AG09309 (cell line): ENCODE measurements at places on chromosomes 5 and 9.

DNA sequence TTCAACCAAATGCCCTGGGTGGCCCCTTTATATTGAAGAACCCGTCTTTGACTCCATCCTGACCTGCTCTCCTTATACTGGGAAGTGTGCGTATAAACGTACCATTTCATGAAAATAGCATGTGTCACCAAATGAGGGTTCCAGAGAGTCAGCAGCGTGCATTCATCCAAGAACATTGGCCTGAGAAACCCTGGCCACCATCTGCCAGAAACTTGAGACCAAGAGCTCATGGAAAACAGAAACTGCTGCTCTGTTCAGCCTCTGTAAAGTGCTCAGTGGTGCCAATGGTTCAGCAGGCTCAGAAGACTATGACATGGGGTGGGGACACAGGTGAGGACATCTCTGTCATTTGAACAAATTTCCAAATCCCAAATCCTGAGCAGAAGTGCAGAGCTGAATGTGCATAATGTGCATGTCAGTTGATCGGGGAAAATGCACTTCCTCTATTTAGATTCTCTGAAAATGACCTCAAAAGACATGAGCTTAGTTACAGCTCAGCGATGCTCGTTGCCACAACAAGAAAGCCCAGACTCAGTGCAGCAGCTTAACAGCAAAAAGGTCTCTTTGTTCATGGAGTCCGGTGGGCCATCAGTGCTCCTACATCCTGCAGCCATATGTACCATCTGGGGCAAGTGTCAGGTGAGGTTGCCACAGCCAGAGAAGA lies 176.1 kb downstream of the ATPSCKMT start:
- DNase-seq, result no peak

DNA sequence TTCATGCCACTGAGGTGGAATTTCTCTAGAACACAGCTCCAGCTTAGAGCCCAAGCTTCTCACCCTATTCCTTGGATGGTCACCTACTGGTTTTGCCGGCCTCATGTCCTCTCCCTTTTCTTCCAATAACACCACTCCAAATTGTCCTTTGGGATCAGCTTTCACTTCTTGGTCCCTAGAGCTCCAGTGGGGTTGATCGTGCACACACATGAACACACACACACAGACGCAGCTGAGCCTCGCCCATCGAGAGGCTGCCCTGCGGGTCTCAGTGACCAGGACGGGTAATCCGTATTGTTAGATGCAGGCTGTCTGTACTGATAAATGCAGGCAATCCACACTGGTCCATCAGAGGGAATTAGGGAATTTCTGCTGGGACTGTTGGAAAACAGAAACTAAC lies 6.9 kb downstream of the COL23A1 start:
- DNase-seq, result no peak

DNA sequence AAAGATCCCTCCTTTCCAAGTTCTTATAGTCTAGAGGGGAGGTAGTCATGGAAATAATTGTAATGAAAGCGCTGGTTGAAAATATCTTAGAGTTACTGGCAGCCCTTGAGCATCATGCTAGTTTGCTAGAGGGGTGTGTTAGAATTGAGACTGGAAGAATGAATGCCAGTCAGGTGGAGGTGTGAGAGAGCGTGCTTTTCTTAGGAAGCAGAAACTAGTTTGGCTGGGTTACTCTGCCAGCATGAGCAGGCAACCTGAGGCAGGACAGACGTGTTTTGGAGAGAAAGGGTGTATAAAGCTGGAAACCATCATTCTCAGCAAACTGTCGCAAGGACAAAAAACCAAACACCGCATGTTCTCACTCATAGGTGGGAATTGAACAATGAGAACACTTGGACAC lies 43.6 kb upstream of the DHFR start:
- no peak for DNase-seq

- DNase-seq, result no peak
Observed at GRCh38 chr5:54673523-54674225, 156.1 kb downstream of the SNX18 start.

- DNase-seq, result no peak
Observed at GRCh38 chr5:13865312-13865711, 79.2 kb downstream of the DNAH5 start.

DNA sequence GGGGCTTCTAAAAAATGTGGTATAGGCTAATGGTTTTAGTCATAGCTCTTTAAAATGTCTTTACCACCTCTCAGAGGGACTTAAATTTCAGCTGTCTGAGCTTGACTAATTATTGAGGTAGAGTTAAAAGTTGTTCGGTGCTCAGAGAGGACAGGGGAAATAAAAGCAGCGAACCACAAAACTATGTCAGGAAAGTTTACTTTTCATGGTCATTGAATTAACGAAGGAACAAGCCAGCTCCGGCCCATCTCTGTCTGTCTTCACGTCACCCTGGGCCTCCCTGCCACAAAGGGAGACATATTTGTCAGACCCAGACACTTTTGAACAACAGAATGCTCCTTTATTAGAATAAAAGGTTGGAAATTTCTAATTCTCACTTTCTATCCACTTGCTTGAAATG lies 98.8 kb upstream of the EFNA5 start:
- DNase-seq, result no peak

DNA sequence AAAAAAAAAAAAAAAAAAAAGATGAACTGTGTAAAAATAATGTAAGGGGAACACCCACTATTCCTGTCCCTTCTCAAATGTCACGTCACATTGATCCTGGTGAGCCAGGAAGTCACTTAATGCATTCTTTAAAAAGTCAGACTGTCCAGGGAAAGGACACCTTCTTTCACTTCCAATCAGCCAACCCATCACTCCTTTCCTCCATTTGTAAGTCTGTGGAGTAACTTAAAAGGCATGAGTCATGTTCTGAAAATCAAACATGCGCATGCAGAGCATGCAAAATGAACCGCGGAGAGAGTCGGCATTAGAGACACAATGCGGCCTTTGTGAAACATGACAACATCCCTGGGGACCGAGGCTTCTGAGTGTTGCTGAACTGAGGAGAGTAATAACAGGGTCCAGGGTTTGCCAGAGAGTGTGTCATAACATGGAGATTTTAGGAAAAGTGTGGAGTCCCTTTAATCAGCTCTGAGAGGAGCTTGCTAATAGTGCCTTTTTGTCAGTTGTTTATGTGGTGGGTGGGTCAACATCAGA lies 77.6 kb upstream of the SEMA6A start:
- DNase-seq, result no peak

GRCh38 chr9:88819476-88819875 lies 171.8 kb upstream of the S1PR3 start:
- no peak for DNase-seq

- no peak for DNase-seq
Observed at GRCh38 chr5:86971034-86971571, 296.6 kb upstream of the RASA1 start.

DNA sequence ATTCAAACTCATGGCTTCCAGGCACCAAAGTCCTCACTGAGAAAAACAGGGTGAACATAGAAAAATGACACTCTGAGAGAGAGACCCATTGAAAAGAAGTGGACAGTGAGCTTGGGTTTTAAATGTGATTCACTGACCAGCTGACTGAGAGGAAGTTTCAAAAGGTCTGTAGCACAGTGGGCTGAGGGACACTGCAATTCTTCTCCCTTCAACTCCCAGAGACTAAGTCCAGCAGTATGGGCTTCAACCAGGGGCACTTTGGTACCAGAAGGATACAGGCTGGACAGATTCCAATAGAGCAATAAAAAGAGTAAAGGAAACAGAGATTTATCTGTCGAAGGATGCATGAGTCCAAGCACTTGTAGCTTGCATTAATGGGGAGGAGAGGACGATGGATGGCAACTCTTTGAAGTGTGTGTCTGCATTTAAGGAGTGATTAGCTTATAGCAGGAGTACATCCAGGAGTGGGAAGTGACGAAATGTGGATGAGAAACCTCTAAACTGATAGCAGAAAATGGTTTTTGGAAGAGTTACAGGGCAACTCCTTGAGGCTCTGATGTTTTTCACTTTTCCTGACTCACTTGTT lies 117.0 kb upstream of the ANKRD55 start:
- no peak for DNase-seq

GRCh38 chr5:90985341-90985740 lies 397.8 kb downstream of the ARRDC3 start:
- no peak for DNase-seq

GRCh38 chr9:70519912-70520724 lies 105.7 kb upstream of the KLF9 start:
- no peak for DNase-seq

- peak; percentile 48 for DNase-seq
Observed at GRCh38 chr5:132459031-132459982, 31.3 kb downstream of the IRF1 start.

GRCh38 chr5:26003966-26004365 lies 1034.4 kb downstream of the CDH9 start:
- no peak for DNase-seq
